ENCODE measurements at places on chromosomes 1 and 21. TPM values are rescaled to one million over a fixed set of nuclear protein-coding genes. Genes with fewer than 3 reads are reported as not detected.

The ALX3 gene
- 0.36 TPM for total RNA-seq

GRCh38 chr1:100390531-100390930, 38.2 kb downstream of the CDC14A start:
- no peak for DNase-seq

DNA sequence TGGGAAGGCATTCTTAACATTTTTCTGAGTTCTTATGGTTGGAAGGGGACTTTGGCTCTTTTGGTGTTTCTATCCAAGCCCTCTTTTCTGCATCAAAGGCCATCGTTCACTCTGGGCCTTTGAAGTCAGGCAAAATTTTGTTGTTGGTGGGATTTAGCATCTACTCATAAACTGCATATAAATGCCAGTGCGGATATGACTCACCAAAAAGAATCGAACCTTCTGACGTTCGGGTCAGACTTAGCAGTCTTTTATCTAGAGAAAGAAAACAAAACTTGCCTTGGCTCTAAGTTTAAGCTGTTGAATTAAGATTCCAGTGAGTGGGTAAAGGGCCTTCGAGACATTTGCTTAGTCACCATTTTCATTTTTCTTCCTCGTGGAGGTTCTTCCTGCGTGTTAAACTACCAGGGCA, 51.4 kb downstream of the EVA1C start:
- no peak for DNase-seq

DNA sequence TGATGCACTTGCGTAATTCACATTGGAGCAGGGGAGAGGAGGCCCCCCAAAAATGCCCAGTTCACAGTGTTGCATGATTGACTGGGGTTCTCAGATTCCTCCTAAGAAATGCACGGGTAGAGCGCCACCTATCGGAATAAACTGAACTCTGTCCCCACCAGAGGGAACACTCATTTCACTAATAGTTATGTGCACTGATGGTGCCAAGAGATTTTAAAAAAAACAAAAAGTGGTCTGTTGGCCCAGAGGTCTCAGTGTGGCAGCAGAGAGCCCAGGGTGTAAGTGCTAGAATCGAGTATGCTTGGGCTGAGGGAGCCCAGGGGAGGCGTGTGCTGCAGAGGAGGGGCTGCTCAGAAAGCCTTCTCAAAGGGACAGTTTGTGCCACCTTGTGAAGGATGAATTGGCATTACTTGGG, 6.9 kb downstream of the PINK1 start:
- no peak for DNase-seq

- DNase-seq, result no peak
Observed at GRCh38 chr21:42608446-42608845, 45.0 kb upstream of the PDE9A start.

DNA sequence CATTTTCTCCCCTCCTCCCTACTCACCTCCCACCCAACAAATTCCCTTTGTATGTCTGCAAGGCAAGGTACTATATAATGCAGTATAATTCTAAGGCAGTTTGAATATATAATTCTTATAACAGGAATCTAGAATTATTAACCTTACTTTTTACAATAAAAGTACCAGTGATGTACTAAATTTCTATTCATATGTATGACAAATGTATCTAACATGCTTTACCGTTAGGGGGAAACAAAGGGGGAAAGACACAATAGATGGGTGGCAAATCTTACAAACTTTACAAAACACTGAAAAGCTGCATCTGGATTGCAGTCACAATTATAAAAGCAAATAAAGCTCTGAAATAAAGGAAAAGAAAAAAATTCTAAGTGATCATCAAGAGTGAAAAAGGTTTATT, 2.3 kb downstream of the PIK3R3 start:
- no peak for DNase-seq

The LMOD1 gene
- total RNA-seq, result 12.4 TPM

DNA sequence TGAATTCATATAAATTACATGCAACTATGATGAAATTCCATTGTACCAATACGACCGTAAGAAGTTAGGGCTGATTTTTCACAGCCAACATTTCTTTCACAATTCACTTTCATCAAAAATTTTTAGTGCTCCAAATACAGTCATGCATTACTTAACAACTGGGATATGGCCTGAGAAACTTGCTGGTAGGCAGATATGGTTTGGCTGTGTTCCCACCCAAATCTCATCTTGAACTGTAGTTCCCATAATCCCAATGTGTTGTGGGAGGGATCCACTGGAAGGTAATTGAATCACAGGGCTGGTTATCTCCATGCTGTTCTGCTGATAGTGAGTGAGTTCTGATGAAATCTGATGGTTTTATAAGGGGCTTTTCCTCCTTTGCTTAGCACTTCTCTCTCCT, 244.4 kb downstream of the AKT3 start:
- no peak for DNase-seq

- no peak for DNase-seq
Observed at GRCh38 chr1:204920967-204921366, 50.3 kb downstream of the NFASC start.

The SLC45A3 gene
- total RNA-seq, result 27.4 TPM

The REN gene
- total RNA-seq, result not detected

DNA sequence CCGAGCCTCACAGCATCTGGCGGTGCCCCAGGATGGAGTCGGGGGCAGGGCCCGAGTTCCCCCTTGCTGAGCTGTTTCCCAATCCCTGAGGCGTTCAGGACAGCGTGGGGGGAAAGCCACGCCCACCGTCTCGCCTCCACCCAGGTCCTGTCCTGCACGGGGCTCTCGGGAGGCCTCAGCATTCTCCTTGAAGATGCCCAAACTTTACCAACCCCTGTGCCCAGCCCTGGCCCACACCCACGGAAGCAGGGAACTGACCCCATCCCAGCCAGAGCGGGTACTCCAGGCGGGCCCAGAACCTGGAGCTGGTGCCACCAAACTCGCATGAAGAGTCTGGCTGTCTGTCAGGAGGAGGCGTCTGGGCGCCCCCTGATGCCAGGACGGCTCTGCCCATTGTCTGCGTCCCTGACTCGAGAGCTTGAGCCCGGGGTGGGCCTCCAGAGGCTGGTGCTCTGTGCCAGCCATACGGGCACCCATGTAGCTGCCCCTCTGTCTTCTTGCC, 35.3 kb upstream of the POFUT2 start:
- DNase-seq, result peak; percentile 41

GRCh38 chr1:36524359-36525062, 41.8 kb upstream of the CSF3R start:
- DNase-seq, result no peak

The SLC9C2 gene
- 1.8 TPM for total RNA-seq

DNA sequence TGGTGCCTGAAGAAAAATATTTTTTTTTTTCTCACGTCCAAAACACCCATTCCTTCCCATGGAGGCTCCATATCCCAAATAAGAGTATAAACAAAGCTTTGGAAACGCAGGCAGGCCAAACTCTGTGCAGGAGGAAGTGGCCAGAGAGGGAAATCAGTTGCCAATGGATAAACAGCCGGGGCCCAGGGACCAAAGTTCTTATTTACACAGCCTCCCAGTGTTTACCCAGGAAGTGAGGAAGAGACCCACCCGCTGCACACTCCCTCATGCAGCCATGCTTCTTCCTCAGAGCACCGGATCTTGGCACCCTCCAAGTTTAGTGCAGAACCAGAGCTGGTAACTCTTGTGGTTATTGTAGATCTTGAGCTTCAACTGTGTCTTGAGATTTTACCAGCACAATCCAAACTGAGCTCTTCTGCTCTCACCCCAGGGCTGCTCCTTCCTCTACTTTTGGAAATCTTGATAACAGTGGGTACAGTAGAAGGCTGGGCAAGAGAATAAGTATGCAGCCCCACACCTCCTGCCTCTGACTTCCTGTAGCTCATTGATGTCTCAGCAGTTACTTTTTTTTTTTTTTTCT, 14.2 kb downstream of the MARCKSL1 start:
- DNase-seq, result no peak

DNA sequence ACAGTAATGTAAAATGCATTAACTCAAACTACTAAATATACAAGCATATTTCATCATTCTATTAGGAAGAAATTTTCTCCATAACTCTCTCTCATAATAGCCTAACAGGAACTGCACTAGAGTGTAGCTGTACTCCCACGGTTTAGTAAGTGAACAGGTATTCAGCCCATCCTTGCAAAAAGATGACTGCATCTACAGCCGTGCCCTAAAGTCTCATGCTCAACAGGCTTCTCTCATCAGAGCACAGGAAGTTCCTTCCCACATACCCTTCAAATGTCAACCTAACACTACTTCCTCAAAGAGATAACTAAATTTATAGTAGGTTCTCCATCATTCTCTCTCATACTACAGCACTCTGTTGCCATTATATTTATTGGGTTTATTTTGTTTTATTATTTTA, 251.6 kb downstream of the AKT3 start:
- no peak for DNase-seq

The LHX8 gene
- not detected for total RNA-seq

- no peak for DNase-seq
Observed at GRCh38 chr21:46516068-46516467, 57.4 kb downstream of the DIP2A start.

DNA sequence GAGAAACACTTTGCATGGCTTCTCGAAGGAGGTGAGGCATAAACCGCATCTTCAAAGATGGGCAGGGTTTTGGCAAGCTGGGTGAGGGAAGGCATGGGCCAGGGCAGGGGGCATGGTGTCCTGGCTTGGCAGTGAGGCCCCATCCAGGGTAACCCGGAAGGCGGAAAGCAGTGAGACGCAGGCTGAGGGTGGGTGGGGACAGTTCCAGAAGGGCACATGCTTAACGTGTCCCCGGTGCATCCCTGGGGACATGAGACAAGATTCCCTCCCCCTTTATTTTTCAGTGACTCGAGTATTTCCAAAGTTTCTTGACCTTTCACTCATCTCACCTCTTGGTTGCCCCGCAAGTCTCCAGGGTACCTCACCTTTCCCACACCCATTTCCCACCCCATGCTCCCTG, 122.8 kb upstream of the SLC25A33 start:
- DNase-seq, result no peak

The YBX1 gene
- 109 TPM for total RNA-seq

- no peak for DNase-seq
Observed at GRCh38 chr21:41133874-41134522, 34.0 kb upstream of the BACE2 start.

The LCE1C gene
- not detected for total RNA-seq

- DNase-seq, result no peak
Observed at GRCh38 chr1:72915581-72915980, 633.2 kb upstream of the NEGR1 start.

The PADI4 gene
- not detected for total RNA-seq
